ENCODE measurements at places on chromosomes 11 and 22.

- DNase-seq, result no peak
These were observed 229.6 kb upstream of the ANO3 start for GRCh38 chr11:26102325-26102724.

GRCh38 chr11:118281284-118281683 is 17.2 kb upstream of the MPZL2 start:
- DNase-seq, result peak; percentile 32

DNA sequence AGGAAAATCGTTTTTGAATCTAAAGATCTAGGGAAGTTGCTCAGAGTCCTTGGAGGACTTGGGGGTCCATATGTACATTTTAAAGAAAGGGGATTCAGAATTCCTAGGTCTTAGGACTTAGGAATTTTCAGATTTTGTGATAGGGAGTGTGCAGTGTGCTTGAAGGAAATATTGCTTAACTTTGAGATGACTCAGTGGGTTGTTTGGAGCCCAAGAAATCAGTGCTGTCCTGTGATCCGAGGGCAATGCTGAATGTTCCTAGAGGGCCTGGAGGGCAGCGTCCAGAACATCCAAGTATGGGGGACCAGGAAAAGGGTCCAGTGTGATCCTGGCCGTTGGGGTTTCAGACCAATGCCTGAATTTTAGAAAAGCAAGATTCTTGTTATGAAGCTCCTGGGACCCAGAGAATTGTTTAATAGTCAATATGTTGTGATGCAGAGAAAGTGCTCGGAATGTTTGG is 3.1 kb upstream of the IGF2 start:
- DNase-seq, result no peak

DNA sequence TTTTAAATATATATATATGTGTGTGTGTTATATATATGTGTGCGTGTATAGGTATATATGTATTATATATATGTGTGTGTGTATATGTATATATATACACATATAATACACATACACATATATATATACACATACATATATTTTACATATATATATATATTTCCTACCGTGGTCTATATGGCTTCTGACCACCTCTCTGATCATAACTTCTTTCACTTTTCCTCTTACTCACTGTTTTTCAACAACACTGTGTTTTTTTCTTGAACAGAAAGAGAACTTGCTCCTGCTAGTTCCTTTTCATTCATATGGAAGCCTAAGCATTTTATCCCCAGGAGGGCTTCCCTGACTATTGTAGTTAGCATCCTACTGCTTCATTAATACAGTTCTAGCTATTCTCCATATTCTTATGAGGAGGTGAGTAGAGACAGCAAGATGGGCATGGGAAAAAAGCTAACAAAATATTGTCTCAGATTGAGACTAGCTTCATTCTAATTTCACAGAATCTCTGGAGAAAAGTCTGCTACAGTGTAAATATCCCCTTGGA is 38.5 kb upstream of the CTSC start:
- DNase-seq, result no peak

- peak; percentile 52 for DNase-seq
These were observed 26.9 kb downstream of the POLR3H start for GRCh38 chr22:41517172-41518047.
